ENCODE measurements at places on chromosomes 7 and 10. TPM values are rescaled to one million over a fixed set of nuclear protein-coding genes. Genes with fewer than 3 reads are reported as not detected.

Gene ALOX5
- 8.1 TPM for total RNA-seq

Gene SLC18A2
- 7.0 TPM for total RNA-seq

Gene KCNIP2
- 12.5 TPM for total RNA-seq

Gene SLC26A3
- not detected for total RNA-seq

Gene NME8
- not detected for total RNA-seq

Gene IFIT1B
- 1.0 TPM for total RNA-seq

Gene UCMA
- not detected for total RNA-seq

Gene GFRA1
- total RNA-seq = 62.2 TPM

Gene OR9A2
- total RNA-seq = not detected

Gene DIP2C
- total RNA-seq = 39.2 TPM

Gene FRAT1
- total RNA-seq = 9.0 TPM

Gene GRID1
- total RNA-seq = 10.0 TPM

Gene AGAP5
- total RNA-seq = 8.0 TPM

Gene CTAGE6
- total RNA-seq = 2.9 TPM

Gene RTKN2
- total RNA-seq = 13.4 TPM

Gene C10orf67
- 0.11 TPM for total RNA-seq

Gene GSTO2
- total RNA-seq = 4.3 TPM

Gene TRIM74
- total RNA-seq = not detected

Gene PRRT4
- 6.8 TPM for total RNA-seq

Gene LIMK1
- total RNA-seq = 18.5 TPM

Gene EBLN1
- total RNA-seq = not detected

Gene SOSTDC1
- 47.6 TPM for total RNA-seq

Gene PVRIG
- total RNA-seq = 0.33 TPM

Gene OR2A42
- 0.16 TPM for total RNA-seq

Gene ABCB4
- total RNA-seq = 4.6 TPM

Gene LIPN
- total RNA-seq = not detected

Gene CPA4
- total RNA-seq = 3.6 TPM

Gene GLCCI1
- 69.4 TPM for total RNA-seq

Gene PAPSS2
- total RNA-seq = 15.2 TPM

Gene OPN4
- not detected for total RNA-seq

Gene CYP2C18
- total RNA-seq = 0.22 TPM

Gene WIPF3
- total RNA-seq = 2.7 TPM

Gene SAMD9L
- 13.8 TPM for total RNA-seq

Gene GDF2
- total RNA-seq = not detected

Gene PLPP4
- total RNA-seq = 4.2 TPM

Gene OPALIN
- not detected for total RNA-seq

Gene TYW1B
- total RNA-seq = 10.0 TPM

Gene HOXA11
- not detected for total RNA-seq

Gene CADPS2
- 29.2 TPM for total RNA-seq

Gene NPY4R2
- not detected for total RNA-seq

Gene GPR26
- 1.4 TPM for total RNA-seq

Gene PTPRN2
- total RNA-seq = 13.2 TPM

Gene ANKRD2
- 0.55 TPM for total RNA-seq

Gene ZNF316
- 35.3 TPM for total RNA-seq

Gene ZWINT
- 16.4 TPM for total RNA-seq

Gene SLC26A5
- total RNA-seq = 0.71 TPM

Gene LLCFC1
- not detected for total RNA-seq

Gene ETV1
- 20.0 TPM for total RNA-seq

Gene CYP2E1
- 3.4 TPM for total RNA-seq

Gene ENTPD1
- total RNA-seq = 27.6 TPM

Gene TEX47
- not detected for total RNA-seq

Gene CFAP58
- total RNA-seq = 1.5 TPM

Gene CALY
- 3.0 TPM for total RNA-seq

Gene RPP38
- total RNA-seq = 11.1 TPM

Gene LMBR1
- total RNA-seq = 120 TPM

Gene AKR1C3
- total RNA-seq = 6.0 TPM

Gene H2BK1
- total RNA-seq = not detected

Gene HOXA6
- not detected for total RNA-seq

Gene PSMG3
- total RNA-seq = 20.4 TPM

Gene HGF
- total RNA-seq = 10.9 TPM

Measured in camera-type eye (tissue), 1 donor.